ENCODE measurements at places on chromosomes 4 and X.

DNA sequence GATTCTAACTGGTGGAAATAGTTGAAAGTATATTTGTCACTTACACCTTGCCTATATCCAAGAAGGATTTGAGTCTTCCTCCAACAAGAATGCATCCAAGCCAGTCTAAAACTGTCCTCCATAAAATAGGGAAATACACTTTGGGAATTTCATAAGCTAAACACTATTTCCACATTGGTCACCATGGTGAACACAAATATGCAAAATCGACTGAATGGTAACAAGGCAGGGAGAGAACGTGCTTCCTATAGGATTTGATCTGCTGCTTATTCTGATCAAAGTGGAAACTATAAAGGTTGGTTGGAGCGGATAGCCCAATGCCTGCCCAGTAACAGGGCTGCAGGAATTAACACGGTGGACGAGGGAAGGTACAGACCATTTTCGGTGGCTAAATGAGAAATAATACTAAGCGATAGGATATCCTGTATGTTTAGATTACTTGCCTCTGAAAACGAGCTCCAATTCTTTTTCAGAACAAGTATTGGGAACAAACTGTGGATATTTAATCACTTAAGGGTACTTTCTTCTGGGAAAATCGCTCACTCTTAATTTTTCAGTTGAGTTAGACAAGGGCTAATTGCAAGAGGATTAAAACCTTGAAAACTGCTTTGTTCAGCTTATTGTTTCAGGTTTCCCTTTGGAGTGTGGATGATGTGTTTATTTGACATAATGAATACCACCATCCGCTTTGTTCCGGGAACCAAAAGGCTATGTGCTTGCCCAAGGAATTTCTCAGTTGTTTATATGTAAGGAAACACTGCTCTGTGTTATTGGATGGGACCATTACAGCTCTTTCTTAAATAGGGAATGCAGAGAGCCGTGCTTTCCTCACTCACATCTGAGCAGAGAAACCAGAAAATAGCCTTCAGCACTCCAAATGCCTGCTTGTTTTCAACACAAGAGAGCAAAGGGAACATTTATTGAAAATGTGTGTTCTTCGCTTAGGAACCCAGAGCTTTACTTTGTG, 194.4 kb downstream of the CBR4 start:
- DNase-seq, result no peak

DNA sequence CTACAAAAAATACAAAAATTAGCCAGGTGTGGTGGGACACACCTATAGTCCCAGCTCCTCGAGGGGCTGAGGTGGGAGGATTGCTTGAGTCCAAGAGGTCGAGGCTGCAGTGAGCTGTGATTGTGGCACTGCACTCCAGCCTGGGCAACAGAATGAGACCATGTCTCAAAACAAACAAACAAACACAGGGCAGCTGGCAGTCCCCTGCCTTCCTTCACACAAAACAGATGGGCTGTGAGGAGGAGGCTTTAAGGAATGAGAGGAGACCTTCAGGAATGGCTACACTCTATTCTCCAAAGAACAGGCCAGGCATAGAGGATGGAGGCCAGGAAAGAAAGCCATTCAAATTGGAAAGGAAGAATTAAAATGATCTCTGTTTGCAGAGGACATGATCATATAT, 65.6 kb upstream of the MAML3 start:
- DNase-seq, result no peak

- no peak for DNase-seq
Observed at GRCh38 chr4:57211131-57211530, 100.9 kb upstream of the IGFBP7 start.

DNA sequence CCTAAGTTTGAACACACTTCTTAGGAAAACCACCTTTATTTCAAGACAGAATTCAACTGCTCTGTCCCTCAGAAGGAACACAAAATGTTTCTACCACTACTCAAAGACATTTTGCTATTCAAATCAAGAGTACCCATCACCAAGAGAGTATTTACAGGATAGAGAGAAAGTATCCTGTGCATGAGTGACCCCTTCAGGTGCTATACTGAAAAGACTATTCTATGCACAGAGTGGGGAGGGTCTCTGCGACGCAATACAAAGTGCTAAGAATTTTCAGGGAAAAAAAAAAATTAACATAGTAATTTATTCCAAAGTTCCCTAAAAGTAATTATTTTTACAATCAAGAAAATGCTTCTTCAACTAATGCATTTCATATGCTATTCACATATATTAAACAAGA, 346.4 kb upstream of the FAM241A start:
- no peak for DNase-seq

GRCh38 chr4:183670960-183671555, 12.0 kb downstream of the TRAPPC11 start:
- no peak for DNase-seq

DNA sequence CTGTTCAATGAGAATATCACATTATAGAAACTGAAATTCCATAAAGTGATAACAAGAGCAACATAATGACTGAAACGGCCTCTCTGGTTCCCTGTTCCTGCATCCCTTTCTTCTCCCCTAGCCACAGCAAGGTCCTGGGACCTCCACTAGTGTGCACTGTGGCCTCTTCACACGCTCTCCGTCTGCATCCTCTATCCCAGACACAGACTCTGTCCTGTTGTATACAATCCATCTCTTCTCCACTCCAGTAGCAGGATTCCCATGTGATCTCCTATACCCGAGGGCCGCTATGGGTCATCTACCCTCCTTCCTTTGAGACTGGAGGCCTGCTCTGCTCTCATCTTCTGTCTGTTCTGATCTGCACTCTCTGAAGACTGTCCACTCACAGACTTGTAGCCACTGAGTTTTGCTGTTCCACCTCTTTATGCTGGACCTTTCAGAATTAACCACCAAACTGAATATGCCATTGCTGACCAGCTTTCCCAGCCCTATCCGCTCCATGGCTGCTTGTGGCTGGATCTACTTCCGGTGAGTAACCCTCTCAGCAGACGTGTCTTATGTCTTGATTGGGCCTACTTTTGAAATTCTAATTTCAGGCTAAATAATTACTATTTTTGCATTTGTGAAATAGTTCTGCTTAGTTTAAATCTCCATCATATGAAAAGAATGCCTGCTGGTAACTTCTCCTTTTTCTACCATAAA, 105.1 kb upstream of the NAP1L5 start:
- DNase-seq, result no peak

- DNase-seq, result no peak
Observed at GRCh38 chrX:109346491-109346890, 135.4 kb downstream of the GUCY2F start.

GRCh38 chr4:117400039-117400835, 314.9 kb upstream of the TRAM1L1 start:
- DNase-seq, result no peak

DNA sequence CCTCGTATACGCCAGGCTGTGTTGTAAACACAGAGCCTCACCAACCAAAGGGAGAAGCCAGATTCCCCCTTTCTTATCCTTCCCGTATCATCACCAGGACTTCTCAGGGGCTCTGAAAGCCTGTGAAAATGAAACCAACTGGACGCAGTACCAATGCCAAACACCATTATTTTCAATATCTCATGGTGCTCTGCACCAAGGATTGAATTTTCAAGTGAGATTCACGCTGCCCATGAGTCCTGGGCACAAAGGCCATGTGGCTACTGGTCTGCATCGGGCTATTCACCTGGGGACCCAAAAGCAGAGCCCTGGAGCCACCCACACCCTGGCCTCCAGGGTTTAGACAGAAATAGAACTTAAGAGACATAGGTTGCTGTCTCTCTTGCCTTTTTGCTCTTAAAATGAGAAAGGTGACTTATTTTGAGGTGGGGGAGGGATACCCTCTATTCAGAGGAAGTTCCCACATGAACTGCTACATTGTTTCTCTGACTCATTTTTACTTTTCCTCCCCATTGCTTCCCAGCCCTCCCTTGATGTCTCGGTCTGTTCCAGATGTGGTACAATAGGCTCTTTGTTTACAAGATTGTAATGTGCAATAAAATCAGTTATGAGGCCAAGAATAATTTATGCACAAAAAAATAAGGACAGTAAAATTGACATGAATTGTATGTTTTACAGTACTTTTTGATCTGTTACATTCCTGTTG, 55.4 kb downstream of the MAML3 start:
- no peak for DNase-seq

DNA sequence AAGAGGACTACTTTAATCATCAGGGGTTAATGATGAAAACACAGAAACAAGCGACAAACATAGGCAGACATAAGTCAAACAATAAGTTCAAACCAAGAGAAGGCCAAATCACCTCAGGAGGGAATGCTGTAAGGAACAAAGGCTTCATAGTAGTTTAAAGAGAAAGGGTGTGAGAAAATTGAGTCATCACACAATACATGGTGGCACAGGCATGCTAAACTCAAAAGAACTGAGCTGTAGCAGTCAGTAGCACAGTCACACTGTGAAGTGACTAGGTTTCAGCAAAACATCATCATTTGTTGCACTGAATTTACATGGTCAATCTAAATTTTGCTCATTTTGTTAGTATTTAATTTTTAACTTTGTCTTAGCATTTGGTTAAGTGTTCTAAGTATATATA, 24.2 kb downstream of the SMC1A start:
- no peak for DNase-seq

DNA sequence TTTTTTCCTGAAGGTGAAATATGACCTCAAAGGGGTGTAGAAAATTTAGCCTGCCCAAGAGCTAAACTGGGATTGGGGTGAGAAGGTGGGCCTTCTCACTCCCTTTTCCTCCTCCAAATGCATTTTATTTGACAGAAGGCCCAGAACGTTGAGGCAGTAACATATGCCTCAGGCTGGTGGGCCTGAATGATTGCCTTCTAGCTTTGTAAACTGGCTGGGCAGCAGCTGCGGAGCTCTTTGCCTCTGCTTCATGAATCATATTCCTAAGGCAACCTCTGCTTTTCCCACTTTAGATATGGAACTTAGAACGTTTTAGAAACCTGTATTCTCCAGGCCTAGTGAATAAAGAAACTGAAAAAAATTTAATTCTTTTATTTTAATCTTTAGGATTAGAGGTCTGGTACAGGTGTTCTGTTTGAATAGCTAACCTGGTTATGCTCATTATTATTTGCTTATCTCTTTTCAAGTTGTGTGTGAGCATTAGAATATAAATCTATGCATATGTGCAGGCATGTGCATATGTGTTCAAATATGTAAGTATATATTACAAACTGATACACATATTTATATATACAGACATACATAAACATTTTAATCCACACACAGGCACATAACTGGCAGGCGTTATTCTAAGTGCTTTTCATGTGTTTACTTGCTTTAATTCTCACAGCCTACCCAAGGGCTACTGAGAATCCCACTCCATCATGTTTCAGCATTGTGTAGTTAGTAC, 11.5 kb downstream of the PRDM8 start:
- DNase-seq, result no peak

DNA sequence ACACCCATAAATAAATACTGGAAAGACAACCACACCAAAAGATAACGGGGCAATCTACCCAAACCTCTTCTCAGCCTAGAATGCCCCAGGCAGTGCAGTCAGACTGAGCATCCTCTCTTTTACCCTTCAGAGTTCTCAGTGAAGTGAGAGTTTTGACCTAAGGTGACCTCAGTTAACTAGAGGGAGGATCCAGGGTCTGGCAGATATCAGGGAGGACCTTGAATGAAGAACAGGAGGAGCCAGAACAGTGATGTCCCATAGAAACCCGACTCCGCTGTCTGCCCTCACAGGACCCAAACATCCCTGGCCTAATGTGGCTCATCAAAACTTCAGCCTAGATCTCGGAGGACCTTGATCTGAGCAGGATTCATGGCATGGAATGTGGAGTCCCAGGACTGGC, at the start of gene MAGEB3:
Gene MAGEB3, plus strand, starts transcription at position 263 of the 400 bp plus-strand sequence. CDS start 5,268 bp downstream, outside the sequence.
- no peak for DNase-seq

- no peak for DNase-seq
Observed at GRCh38 chr4:142016031-142016430, 379.6 kb downstream of the IL15 start.

DNA sequence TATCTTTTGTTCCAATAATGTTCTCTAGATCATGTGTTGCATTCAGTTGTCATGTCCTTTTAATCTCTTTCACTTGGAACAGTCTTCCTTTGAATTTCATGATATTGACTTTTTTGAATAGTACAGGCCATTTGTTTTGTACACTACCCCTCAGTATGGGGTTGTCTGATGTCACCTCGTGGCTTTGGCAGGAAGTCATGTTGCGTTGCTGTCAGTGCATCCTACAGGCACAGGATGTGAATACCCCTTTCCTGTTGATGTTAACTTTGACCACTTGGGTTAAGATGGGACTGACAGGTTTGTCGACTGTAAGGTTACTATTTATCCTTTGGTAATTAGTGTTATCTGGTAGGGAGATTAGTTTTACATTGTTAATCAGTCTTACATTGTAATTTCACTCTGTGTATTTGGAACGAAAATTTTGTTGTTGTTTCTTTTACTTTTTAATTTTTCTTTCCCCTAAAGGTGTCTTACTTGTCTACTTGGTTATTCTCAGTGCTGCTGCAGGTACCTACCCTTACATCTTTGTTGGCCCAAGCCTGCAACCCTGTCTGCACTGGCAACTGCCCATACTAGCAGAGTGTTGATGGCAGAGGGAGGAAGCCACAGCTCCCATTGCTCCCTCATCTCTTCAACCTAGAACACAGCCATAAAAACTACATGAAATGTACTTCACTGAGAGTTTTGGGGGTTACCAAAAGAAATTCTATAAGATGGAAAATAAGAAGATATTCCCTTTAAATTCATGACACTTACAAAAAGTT, 14.7 kb upstream of the ATP8A1 start:
- DNase-seq, result no peak

DNA sequence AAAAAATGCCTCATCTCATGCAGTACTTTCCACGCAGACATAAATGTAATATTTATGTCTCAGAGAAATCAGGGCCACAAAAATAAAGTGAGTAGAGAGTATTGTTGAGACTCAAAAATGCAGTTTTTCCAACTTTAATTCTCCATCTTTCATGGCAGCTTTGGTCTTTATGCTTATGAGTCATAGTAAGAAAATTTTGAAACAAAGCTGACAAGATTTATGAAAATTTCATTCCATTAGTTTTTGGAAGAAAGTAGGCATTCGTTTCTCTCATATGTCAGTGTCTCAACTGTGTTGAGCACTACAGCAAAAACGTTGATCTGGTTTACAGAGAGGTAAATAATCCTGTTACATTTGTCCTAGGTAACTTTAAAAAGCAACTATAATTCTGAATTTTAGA, 656.8 kb downstream of the IQCM start:
- no peak for DNase-seq

DNA sequence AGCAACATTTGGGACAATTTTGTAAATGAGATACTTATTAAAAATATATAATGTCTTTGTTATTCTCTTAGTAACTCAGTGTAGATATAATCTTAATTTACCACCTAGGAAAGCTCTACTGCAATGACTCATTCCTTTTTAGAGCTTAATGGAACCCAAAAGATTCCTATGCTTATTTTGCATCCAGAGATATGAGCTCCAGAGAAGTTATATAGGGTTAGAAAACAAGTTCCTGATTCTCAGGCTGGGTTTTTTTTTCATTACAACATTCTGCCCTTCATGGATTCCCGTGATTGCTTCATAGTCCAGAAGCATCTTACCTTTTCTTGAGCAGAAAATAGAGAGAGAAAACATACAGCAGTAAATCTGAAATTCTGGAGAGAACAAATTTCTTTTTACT, 57.9 kb upstream of the CXCL8 start:
- DNase-seq, result no peak

DNA sequence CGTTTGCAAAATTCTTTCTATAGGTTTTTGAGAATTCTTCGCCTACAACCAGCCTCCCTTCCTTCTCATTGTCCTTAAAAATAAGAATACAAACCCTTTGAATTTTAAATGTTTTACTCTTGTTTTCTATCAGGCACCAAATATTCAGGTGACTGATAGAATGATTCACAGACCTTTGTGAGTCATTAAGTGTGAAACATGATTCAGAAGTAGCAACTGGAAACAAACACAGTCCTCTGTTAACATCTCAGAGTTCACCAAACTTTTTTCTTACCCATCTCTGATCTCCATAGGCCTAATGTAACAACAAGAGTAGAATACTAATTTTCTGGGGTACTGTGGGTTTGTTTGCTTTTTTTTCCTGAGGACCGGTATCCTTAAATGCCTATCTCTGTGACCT, 63.4 kb upstream of the MAB21L2 start:
- no peak for DNase-seq

Data from NCI-H146 (cell line).